Fibroblast of pulmonary artery (primary cell): ENCODE measurements at places on chromosomes 12 and 14.

- DNase-seq, result peak; percentile 25
Observed at GRCh38 chr12:59657266-59657665, 61.4 kb downstream of the SLC16A7 start.

DNA sequence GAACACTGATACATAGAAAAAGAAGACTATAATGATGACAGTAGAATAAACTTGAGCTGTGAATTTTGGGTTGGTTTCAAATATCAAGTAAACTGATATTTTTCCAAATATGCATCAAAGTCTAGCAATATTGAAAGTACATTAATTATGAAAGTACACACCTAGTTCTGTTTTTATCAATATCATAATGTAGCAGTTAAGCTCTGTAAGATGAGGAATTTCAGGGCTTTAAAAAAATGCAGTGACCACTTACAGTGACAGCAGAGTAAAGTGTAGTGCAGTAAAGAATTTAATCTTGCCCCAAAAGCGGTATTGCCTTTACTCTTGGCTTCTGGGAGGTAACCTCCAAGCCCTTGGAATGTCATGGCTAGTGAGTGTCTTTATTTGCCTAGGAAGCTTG is 102.9 kb upstream of the ABCD2 start:
- DNase-seq, result no peak

DNA sequence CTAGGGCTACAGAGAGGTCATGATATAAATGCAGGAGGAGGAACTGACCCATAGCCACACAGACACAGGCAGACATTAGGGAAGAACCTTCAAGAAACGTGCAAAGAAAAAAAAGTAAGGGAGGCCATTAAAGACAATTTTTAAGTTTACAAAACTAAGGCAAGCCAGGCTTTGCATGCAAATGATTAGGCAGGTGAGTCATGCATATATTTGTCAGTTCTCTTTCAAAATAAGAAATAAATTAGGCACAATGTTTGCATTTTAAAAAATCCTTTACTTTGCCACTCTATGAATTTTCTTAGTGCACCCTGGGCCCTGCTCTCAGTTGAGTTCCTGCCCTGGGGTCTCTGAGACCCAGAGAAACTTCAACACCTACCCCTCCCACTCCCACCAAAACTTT is 75.0 kb downstream of the PRMT8 start:
- no peak for DNase-seq

- no peak for DNase-seq
Observed at GRCh38 chr12:12774791-12775190, 10.7 kb upstream of the APOLD1 start.
